Hypothalamus (tissue), 51 donors: ENCODE measurements at places on chromosomes 16 and 17.
A peak's percentile ranks its signal among the peaks of the same experiment; 100 is the strongest.

DNA sequence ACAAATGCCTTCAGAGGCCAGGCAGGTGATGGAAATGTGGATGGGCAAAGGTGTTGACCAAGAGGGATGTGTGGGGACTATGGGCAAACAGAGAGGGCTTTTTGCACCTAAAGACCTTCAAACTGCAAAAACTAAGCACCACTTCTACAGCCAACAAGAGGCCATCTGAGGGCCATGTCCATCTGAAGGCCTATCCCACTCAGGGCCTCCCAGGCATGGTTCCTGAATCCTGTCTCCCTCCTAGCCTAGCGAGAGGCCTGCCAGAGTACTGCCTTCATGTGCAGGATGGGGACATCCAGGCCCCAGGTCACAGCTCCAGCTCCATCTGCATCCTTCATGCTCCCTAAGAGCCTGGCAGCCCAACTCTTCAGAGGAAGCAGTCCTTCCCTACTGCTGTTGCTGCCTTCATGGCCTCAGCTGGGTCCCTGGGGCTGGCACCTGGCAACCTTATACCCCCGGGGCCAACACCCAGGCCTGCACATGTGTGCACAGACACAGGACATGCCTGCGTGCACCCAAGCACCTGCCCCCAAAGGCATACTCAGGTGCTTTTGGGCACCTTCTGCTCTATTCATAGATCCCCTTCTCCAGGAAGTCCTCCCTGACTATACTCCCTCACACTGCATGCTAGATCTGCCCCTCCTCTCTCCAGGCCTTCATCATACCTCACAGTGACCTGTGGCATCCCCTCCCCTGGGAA is 95.2 kb downstream of the C16orf78 start:
- no peak for DNase-seq

- DNase-seq: no peak
These were observed 5.8 kb downstream of the FOXN1 start for GRCh38 chr17:28511858-28512461.

DNA sequence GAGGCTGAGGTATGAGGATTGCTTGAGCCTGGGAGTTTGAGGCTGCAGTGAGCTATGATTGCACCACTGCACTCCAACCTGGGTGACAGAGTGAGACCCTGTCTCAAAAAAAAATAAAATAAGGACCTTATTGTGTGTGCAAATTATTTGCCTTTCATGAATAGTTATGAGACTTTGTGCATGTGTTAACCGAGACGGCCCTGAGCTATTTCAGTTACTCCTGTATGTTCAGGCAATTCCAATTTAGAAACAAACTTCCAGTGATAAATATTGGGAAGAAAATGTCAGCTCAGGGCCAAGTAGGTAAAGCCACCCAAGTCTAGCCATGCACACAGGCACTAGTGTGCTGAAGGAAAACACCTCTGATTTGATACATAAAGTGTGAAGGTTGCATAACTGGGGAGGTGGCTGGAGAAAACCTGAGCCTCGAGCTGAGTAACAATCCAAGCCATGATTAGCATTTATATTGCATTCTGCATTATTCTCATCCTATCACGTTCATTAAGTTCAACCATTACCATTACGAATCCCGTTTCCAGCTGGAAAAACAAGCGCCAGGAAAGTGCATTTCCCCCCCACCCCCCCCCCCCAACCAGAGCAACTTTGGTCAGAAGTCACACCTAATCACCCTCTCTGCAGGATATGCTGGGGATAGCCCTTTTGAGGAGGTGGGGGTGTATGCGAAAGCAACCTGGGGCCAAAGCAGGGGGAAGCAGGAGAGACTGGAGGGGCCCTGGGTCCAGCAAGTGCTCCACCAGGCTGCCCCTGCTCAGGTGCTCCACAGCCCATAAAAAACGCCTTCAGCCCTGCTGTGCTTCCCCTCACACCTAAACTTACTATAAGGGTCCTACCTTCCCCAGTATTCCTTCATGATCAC is 18.6 kb upstream of the ENDOV start:
- DNase-seq: no peak

DNA sequence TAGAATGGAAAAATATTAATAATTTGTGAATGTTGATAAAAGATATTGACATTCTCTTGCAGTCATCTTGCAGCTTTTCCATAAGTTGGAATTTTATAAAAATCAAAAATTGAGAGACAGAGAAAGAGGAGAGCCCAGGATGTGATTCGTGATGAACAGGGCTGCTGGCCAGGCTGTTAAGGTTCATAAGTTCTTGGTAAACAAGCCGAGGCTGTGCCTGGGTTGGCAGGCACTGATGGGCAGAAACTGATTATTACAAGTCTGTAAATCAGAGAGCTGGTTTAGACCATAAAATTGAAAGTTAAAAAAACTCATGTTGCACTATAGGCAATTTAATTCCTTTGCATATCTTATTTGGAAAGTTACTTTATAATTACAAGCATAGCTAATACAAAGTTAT is 533.7 kb downstream of the HAPSTR1 start:
- no peak for DNase-seq

- peak; percentile 81 for DNase-seq
These were observed 16.7 kb downstream of the UNC13D start for GRCh38 chr17:75827308-75828075.

DNA sequence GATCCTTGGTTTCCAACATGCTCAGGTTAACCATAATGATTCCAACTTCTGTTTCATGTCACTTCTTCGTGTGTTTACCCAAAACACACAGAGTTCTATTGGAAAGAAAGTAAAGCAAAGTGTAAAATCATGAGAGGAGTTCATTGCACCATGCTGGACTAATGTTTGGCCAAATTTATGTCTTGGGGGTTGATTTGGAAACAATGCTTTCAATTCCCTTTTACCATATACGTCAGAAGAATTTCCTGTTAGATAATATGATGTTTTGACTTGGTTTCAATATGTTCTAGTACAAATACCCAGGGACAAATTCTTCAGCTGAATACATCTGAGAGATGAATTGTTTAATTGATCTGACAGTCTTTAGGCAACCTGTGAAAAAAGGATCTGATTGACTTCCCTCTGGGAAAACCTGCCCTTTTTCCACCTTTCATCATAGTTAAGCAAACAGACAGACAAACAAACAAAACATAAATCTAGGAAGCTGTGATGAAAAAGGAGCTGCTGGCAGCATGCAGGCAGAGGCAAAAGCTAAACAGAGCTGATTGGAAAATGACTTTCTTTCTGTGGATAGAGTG is 26.0 kb upstream of the MPHOSPH6 start:
- no peak for DNase-seq
